ENCODE measurements at places on chromosomes 16 and 17.

DNA sequence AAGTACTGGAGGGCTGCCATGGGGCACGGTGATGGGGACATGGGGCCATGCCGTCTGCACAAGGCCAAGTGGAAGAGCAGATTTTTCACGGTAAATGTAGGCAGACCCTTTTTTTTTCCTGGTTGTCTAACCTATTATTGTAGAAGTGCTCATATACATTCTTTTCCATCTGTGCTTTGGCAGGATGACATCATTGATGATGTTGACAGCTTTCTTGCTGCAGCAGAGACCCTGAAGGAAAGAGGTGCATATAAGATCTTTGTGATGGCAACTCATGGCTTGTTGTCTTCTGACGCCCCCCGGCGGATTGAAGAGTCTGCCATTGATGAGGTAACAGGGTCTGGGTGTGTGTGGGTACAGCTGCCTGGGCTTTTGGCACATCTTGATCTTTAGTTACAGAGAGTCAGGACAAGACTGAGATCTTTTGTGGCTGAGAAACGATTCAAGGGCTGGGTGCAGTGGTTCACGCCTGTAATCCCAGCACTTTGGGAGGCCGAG is 23.3 kb upstream of the SLC5A10 start:
- DNase-seq: no peak

GRCh38 chr17:82006468-82007227 is 16.0 kb downstream of the CENPX start:
- DNase-seq: no peak

GRCh38 chr17:30716461-30717290 is 107.8 kb downstream of the CRLF3 start:
- no peak for DNase-seq

GRCh38 chr17:81854974-81855774 is 5.2 kb downstream of the P4HB start:
- no peak for DNase-seq

DNA sequence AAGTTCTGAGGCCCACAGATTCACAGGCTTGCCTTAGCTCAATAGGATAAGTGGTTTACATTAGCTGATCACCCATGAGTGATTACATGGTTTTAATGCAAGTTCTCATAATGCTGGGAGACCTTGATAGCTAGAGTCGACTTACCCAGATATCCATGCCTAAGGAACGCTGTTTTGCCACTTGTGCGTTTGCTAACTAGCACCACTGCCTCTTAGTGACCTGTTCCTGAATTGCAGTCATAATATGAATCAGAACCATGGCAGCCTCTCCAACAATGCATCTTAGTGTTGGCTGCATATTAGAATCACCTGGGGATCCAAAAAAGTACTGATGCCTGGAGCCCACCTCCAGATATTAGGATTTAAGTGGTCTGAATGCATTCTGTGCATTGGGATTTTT is 251.1 kb upstream of the CDH5 start:
- DNase-seq: no peak

- no peak for DNase-seq
Measured at GRCh38 chr16:30416047-30416603, 8.7 kb downstream of the ZNF771 start.

GRCh38 chr17:73539166-73539565 is 105.1 kb downstream of the SDK2 start:
- DNase-seq: no peak

- DNase-seq: no peak
Measured at GRCh38 chr16:12659871-12660270, 143.8 kb downstream of the CPPED1 start.

GRCh38 chr17:44214896-44215295 is 4.6 kb downstream of the UBTF start:
- DNase-seq: no peak

DNA sequence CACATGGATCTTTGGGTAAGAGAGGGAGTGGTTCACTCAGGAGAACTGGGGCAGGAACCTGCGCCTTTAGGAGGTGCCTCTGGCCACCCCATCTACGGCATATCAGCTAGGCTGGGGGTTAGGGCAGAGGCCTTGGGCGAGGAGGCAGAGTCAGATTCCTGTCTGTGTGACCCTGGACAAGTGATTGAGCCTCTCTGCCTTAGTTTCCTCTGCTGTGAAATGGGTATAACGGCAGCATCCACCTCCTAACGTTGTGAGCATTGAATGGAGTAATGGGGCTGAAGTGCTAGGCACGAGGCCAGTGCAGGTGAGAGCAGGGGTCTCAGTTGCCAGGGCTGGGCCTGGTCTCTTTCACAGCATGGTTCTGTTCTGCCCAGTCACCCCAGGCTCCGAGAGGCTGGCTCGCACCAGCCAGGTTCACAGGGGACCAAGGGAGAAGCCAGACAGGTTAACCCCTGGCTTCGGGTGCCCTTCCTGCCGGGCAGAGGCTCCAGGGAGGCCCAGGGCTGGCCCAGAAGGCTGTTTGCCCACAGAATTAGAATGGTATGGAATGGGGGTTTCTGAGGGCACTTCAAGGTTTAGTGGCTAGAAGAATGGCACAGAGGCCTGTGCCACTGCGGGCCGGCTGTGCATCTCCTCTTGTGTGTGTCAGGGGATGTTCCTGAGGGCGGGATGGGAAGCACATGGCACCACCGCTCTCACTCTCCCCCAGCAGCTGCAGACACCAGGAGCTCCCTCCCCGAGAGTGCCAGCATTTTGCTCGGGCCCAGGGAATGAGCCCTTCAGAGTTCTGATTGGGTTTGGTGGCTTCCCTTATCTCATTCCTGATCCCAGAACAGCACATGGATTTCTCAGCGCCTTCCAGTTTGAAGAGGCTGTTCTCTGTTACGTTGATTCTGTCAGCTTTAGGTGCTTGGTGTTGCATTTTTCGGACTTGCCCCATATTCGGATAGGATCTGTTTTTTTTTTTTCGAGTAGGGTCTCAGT is 23.8 kb downstream of the UNC13D start:
- DNase-seq: no peak

GRCh38 chr16:48052731-48053417 is 102.9 kb downstream of the ABCC12 start:
- DNase-seq: no peak

Measured in osteocyte (in vitro differentiated cells).